ENCODE measurements at places on chromosomes 5 and 9.

DNA sequence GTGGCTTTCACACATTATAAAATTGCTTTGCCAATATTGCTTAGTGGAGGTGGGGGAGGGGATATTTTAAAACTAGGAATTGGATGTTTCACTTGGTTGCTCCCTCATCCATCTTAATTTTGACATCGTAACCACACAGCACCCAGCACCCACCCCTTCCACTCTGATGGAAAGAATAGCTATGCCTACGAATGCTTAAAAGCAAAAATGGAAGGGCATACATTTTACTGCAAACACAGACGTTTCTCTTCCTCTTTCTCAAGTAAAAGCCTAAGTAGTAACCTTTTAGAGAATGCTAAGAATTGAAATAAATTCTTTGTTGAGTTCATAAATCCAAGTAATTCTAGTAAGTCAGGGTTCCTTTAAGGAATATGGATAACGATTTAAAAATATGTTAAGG, 69.9 kb downstream of the JAKMIP2 start:
- DNase-seq = no peak

DNA sequence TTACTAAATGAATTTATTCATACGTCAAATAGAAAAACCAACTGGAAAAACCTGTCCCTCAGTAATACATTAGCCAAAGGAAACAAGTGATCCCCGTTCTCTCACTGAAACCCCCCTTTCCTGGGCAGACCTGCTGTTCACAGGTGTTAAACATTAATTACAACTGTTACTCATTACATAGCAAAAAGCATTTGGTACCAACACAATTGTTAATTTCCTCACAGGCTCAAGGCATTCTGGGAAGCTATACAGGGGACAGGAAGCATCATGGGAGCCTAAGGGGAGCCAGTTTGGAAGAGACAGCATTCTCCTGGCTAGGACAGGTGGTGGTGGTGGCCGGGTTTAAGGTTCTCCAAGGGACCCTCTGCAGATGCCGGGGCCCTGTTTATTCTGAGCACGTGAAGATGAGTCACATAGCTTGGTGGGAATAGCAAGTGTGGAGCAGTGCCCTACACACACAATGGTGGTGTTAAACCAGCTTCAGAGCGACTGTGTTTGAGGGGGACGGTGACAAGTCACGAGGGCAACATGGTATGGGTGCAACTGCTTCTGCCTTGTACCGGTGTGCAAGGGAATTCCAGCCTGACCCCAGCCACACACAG, 62.6 kb upstream of the SLC25A51 start:
- DNase-seq = no peak

DNA sequence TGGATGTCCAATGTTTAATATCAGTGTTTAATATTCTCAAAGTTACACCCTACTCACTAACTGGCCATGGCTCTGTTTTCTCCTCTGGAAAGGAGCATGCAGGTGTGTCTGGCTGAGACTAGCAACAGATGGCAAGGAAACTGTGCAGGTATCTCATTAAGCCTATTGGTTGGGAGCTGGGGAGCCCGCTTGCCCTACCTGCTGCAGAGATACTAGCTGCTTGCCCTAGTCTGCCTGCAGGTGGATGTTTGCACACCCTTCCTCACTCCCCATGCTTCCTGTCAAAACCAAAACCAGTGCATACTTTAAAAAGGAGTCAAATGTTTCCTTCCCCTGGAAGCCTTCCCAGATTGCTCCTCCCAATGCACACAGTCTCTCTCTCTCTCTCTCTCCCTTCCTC, 228.3 kb upstream of the RASEF start:
- DNase-seq = no peak

- no peak for DNase-seq
These were observed 226.6 kb downstream of the SAXO1 start for GRCh38 chr9:18806232-18807080.

DNA sequence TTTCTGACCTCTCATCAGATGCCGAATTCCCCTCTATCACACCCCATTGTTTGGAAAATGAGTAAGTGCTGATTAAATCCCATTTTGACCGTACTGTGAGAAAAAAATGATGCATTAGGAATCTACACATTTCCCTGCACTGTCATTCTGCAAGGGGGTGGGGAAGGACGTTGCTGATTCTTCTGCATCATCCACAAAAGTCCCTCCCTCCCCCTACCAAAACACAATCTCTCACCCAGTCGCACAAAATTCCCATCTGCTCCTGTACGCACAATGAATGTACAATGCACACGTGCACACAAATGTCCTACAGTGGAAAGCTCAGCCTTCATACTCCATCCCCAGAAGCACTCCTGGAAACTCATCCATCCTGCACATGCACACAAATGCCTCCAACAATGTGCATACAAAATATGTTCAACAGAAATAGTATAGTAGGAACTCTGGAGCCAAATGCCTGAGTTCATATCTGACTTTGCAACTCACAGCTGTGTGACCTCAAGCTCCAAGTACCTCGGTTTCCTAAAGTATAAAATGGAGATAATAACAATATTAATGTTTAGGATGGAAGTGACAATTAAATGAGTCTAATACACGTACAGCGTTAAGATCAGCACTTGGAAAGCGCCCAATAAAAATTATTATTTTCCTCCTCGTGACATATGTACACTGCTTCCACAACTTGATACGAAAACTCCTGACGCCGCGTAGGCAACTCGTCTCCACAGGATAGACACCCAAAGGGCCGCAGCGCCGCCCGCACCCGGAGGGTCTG, 809 bp downstream of the TNIP1 start:
- DNase-seq = no peak

DNA sequence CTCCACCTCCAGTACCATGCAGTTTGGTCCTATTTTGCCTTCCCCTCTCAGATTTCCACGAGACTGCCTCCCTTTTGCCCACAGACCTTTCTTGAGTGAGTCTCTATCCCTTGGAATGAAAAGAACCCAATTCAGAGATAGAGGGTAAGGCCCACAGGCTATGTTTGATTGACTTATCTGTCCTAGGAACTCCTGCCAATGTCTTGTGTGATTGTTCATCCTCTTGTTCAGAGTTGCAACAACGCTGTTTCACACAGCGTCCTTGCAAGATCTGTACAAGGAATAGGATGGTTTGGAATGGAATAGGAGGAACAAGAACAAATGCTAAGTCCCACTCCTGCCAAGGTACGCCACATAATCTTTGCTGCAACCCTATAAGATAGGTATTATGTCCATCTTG, 142.2 kb upstream of the ABCA1 start:
- no peak for DNase-seq

- DNase-seq = no peak
These were observed 34.2 kb upstream of the HSD17B4 start for GRCh38 chr5:119417891-119418605.

- no peak for DNase-seq
These were observed 525 bp downstream of the KIF24 start for GRCh38 chr9:34328500-34328986.

Data from DMS 273 treated with DMSO at 0.1 percent for 48 hours (cell line).